ENCODE measurements at places on chromosomes 5 and 9.
A peak's percentile ranks its signal among the peaks of the same experiment; 100 is the strongest.

GRCh38 chr9:110446171-110446570 lies 108.5 kb upstream of the TXNDC8 start:
- DNase-seq, result peak; percentile 83

- DNase-seq, result no peak
Observed at GRCh38 chr9:102309379-102309778, 570.9 kb upstream of the GRIN3A start.

DNA sequence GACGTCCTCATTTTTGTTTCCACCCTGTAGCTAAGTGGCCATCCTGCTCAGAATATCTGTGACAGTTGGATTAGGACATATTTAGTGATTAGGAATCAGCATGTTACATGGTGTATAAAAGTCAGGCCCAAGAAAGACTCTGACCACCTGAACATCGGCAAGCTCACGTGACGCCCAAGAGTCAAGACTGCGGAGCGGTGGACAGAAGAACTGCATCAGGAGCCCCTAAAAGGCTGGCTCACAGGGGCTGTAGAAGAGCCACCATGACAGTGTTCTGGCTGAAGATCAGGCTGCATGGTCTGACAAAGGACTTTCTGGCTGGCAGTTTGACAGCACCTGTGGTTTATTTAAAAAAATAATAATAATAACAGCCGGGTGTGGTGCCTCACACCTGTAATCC lies 185.3 kb downstream of the AUH start:
- DNase-seq, result no peak

- peak; percentile 61 for DNase-seq
Observed at GRCh38 chr9:27701587-27701986, 128.3 kb upstream of the C9orf72 start.

- no peak for DNase-seq
Observed at GRCh38 chr5:133700251-133700650, 87.9 kb upstream of the FSTL4 start.

GRCh38 chr9:128077847-128078503 lies 9.9 kb downstream of the SLC25A25 start:
- no peak for DNase-seq
